ENCODE measurements at places on chromosomes 13 and 19.

- no peak for DNase-seq
Measured at GRCh38 chr13:111284565-111284964, 35.9 kb upstream of the TEX29 start.

DNA sequence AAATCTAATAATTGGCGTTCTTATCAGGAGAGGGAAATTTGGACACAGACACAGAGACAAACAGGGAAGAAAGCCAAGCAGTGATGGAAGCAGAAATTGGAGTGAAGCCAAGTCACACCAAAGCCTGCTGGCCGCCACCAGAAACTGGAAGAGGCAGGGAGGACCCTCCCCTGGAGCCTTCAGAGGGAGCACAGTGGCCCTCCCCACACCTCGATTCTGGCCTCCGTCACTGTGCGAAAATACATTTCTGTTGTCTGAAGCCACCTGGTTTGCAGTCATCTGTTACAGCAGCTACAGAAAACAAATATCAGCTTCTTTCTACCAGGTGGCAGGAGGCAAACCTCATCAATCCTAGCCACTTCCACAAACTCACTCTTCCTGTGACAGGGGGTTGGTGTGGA lies 8.3 kb upstream of the TLE6 start:
- DNase-seq: no peak

DNA sequence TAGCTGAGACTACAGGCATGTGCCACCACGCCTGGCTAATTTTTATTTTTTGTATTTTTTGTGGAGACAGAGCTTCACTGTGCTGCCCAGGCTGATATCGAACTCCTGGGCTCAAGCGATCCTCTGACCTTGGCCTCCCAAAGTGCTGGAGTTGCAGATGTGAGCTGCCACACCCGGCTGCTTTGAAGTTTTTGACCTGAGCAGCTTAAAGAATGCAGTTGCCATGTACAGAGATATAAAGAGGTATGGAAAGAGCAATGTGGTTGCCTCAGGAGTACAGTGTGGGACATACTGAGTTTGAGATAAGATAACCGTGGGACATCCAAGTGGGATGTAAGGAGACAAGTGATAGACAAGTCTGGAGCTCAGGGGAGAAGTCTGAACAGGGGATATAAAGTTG lies 82.7 kb upstream of the LSM14A start:
- no peak for DNase-seq

DNA sequence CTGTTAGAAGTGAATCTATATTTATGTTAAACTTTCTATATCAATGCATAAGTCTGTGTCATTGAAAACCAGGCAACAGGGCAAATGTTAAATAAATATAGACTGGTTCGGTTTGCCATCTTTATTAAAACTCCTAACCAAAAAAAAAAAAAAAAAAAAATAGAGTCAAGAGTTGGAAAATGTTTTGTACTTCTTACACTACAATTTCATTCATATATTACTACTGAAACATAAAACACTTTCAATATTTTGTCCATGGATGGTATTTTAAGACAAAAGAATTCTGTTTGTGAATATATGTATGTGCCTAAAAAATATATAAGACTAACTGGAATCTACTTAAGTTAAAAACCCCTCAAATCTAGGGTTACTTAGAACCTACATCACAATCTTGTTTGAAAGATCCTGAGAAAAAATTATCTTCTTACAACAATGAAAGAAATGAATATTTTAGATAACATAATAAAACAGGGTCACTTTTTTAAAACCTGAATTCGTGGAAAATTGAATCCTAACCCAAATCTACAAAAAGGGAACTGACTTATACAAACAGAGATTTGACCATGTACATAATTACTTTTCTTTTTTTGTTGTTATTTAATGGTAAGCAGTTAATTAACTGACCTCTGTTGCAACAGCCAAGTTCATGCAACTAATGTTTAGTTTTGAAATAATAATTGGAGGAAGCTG lies 5.1 kb downstream of the DACH1 start:
- no peak for DNase-seq

DNA sequence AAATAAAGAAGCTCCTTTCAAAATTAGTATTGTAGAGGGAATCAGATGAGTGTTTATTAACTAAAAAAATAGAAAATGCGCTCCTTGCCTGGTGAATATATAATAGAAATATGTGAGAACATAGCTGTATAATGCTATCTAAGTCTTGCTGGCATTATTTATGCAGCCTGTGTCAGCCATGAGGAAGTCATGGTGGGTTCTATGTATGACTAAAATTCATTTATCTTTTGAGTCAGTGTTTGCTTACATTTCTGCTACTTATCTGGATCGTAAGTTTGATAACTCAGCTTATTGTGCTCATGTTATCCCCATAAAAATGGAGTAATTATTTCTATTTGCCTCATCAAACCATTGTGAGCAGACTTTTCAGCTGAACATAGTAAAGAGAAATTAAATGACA lies 449.3 kb downstream of the OXGR1 start:
- DNase-seq: no peak

DNA sequence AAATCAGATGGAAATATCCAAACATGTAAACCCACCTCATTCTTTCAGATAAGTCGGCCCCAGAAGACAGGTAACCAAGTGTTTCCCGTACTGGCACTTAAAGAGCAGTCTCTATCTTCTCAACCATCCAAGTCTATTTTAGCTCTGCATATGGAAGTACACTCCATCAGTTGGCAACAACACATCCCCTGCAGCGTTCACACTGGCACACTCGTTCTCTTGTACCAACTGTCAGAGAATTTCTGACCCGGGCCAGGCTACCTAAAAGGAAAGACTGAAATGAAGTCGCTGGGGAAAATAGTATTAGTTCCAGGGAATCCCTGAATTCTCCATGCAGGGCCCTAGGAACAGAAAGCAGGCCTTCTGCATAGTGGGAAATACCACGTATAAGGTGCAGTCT lies 109.3 kb downstream of the RXFP2 start:
- DNase-seq: no peak

Data from GM12878 (cell line).